ENCODE measurements at places on chromosomes 12 and 14.

GRCh38 chr12:124629117-124629516, 61.7 kb upstream of the NCOR2 start:
- no peak for DNase-seq

- peak; percentile 46 for DNase-seq
Observed at GRCh38 chr14:89641495-89642175, 224.6 kb upstream of the FOXN3 start.

- no peak for DNase-seq
Observed at GRCh38 chr12:3189282-3189681, 112.1 kb downstream of the TSPAN9 start.

DNA sequence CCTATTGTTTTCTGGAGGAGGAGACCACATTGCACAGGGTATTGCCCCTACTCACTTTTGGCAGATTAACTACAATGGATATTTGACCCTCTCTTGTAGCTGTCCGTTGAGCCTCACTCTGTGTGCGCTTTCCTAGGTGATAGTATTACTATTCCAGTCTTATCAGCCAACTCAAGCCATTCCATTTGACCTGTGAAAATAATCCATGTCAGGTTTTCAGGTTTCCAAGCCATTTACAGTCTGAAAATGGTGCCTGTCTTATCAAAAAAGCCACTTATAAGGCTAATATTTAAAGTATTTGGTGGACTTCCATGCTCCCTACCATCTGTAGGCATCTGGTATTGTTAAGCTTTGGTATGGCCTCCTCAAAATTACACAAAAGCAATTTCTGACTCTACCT, 29.6 kb upstream of the KLRD1 start:
- DNase-seq = no peak

DNA sequence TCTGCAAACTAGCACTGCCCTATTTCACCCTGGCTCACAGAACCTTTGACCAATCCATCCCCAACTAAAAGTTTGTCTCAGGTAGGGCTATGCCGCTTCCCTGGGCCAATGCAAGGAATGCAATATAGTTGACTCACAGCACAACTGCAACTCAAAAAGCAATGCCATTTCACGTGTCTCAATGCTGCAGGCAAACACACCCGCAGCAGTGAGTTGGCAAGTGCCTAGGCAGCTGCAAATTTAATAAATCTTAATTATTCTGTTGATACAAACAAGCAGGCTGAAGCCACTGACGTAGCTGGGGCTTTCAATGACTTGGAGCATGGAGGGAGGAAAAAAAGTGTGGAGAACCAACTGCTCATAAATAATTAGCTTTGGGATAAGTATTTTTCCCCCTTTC, 87.9 kb downstream of the SYNE3 start:
- no peak for DNase-seq

DNA sequence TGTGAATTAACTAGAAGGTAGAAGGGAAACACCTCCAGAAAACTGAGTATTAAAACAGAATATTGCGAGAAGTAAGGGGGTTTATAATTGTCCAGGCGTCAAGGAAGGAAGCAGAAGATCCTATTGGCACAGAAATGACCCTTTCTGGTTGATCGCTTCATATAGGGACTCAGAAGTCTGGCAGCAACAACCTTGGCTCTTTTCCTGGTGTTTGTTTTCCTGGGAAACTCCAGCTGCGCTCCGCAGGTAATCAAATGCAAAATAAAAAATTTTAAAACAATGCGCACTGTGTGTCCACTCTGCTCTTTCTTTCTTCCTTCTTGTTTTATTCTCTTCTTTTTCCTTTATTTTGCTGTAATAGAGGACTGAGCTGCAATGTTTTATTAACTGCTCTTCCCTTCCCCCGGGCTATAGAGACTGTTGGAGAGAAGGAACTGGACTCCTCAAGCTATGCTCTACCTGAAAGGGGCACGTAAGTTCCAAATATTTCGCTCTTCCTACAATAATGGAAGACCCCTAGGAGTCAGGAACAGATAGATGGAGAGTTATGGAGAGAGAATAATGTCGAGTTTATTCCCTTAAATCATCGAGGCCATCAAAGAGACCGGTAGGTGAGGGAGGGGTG, 737 bp downstream of the SPX start:
- DNase-seq = no peak

- no peak for DNase-seq
Observed at GRCh38 chr12:45350861-45351260, 135.0 kb downstream of the ANO6 start.

All from activated T-cell treated with anti-CD3 and anti-CD28 coated beads, Interleukin-2, amount 50 U/mL, for 72 hours (primary cell).